Neural progenitor cell (in vitro differentiated cells): ENCODE measurements at places on chromosomes 5 and 9.

- DNase-seq, result peak; percentile 5
Measured at GRCh38 chr9:38761339-38761738, 41.4 kb upstream of the FAM240B start.

GRCh38 chr5:167967494-167968177 lies 323.8 kb upstream of the WWC1 start:
- DNase-seq, result peak; percentile 13

DNA sequence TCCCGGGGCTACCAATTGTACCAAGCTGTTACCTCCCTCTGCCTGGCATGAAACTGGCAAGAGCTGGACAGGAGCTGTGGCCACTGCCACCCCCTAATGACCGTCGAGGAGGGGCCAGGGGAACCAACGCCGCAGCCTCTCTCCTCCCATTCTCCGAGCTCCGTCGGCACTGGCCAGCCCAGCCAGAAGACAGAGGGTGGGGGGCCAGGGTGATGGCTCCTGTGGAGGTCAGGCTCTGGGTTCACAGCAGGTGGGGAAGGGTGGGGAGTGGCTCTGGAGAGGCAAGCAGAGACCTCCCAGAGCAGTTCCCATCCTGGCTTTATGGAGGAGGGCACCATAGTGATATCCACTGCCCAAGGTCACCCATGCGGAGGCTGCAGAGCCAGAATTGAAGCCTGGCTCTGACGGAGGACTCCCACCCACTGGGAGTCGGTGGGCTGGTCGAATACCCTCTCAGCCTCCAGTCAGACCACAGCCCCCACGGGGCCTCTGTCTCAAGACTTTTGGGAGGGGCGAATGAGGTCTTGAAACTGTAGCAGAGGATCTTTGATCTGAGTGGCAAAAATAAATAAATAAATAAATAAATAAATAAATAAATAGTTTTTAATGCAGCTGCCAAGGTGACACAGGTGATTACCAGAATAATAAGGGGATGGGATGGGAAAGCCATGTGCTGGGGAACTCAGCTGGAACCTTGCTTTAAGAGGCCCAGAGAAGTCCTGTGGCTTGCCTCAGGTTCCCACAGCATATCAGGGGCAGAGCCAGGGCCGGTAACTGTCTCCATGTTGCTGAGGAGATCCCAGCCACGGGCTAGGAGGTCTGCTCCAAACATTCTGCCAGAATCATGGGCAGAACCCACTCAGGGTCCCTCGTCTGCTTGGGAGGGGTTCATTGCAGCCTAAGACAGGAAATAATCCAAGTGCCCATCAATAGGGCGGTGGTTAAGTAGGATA lies 42.5 kb upstream of the NEURL1B start:
- DNase-seq, result no peak

DNA sequence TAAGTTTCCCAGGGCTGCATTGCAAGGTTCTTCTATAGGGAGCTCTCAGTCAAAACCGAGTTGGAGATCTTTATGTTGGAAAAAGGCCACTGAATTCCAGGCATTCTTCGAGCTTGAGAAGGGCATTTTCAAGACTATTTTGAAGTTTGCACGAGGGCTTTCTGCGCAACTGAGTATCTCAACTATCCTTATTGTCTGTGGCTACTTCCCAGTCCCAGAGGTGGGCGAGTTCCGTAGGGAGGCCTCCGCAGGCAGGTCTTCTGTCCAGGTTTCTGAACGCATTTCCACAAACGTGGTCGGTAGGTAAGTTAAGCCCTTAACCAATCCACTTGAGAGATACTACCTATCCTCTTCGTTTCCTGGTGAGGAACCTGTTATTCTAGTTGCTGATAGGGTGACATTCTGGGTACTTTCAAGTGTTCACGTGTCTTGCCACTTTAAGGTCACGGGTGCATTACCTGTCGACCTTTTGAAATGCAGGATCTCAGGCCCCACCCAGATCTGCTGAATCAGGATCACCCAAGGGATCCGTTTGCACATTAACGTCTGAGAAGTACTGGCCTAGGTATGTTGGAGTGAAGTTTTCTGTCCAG lies 51.4 kb upstream of the TJP2 start:
- peak; percentile 53 for DNase-seq

DNA sequence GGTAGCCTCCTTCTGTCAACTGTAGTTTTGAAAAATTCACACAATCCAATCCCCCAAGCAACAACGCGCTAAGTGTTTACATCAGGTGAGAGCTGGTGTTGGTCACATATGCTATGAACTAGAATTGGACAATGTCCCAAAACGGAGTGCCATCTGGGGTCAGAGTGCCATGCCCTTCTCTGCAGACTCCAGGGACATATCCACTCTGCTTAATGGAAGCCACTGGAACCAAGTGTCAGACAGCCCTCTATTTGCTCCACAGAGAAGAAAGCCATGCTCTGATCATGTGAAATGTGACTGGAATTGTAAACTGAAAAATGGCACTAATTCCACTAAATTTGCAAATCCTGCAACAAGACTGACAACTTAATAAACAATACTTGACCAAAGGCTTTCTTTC lies 12.2 kb downstream of the ABCA1 start:
- no peak for DNase-seq

- DNase-seq, result no peak
Measured at GRCh38 chr5:94288937-94289336, 329.5 kb downstream of the KIAA0825 start.

- DNase-seq, result no peak
Measured at GRCh38 chr9:8860925-8861324, 1061.3 kb upstream of the DMAC1 start.

GRCh38 chr5:113020461-113021273 lies 44.1 kb downstream of the DCP2 start:
- DNase-seq, result no peak

DNA sequence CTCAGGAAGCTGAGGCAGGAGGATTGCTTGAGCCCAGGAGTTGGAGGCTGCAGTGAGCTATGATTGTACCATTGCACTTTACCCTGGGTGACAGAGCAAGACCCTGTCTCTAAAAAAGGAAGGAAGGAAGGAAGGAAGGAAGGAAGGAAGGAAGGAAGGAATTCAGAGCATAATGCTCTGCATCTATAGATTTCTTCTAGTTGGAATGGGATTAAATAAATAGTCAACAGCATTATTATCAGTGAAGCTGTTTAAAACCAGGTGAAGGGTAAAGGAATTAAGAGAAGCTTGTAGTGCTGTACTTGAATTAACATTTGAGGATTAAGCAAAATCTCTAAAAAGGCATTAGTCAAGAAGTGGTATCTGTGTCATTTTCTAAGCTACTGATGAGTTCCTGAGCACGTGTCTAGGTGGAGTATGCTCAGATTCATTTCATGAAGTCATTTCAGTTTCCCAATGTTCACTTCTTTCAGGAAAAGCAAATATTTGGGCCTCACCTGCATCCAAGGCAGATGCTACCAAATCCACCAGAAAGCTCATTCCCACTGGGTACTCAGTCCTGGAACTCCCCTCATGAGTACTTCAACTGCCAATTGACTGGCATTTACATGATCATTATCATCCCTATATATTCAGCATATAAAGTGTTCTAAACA lies 8.4 kb downstream of the PDE6A start:
- DNase-seq, result no peak

DNA sequence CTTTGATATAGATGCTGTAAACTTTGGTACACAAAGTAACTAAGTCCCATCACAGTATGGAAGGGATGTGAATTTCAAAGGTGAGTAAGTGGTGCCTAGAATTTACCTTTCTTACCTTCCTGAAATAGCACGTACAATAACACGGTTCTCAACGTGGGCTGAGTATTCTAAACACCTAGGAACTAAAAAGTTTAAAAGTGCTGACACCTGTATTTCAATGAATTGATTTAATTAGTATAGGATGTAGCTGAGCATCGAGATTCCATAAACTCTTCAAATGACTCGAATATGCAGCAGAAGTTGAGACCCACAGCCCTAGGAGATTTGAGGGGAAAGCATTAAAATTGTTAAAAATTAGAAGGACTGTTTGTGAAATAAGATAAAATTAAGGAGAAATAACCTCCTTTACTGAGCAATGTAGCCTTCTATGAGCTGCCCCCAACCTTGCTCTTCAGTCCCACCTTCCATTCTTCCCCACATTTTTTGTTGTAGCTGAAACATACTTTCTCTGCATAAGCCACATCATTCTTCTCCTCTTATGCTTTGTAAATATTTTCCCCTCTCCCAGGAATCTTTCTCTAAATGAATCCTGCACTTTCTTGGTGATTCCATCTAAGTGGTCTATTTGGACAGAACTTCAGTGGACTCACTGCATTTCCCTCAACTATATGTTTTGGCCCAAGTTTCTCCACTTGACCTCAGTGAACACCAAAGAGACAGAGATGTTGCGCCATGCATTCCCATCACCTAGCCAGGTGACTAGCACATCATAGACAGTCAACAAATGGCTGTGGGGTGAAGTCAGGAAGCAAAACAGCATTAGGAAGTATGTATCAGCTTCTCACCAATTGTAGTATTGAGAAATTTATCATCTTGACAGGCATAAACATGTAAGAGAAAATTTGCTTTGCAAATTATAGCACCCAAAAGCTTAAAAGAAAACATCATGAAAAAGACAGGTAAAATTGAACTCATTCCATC lies 156.5 kb upstream of the TAS2R1 start:
- no peak for DNase-seq

DNA sequence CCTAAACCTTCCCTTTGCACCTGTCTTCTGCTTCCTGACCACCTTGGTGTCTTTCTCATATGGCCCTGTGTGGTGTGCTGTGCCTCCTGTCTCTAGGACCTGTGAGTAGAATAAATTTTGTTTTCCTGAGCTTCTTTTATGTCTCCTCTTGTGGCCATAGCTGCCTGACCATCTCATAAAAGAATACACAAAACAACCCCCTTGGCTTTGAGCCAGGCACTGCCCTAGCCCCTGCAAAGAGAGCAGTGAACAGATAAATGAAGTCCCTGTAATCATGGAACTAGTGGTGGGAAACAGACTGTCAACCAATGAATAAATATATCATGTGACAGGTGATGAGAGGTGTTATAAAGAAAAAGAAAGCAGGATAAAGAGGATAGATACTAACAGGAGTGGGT lies 485.1 kb downstream of the CSNK1G3 start:
- DNase-seq, result no peak

- no peak for DNase-seq
Measured at GRCh38 chr5:111892949-111893348, 136.0 kb upstream of the NREP start.

- DNase-seq, result no peak
Measured at GRCh38 chr9:125842242-125842641, 95.1 kb downstream of the PBX3 start.

DNA sequence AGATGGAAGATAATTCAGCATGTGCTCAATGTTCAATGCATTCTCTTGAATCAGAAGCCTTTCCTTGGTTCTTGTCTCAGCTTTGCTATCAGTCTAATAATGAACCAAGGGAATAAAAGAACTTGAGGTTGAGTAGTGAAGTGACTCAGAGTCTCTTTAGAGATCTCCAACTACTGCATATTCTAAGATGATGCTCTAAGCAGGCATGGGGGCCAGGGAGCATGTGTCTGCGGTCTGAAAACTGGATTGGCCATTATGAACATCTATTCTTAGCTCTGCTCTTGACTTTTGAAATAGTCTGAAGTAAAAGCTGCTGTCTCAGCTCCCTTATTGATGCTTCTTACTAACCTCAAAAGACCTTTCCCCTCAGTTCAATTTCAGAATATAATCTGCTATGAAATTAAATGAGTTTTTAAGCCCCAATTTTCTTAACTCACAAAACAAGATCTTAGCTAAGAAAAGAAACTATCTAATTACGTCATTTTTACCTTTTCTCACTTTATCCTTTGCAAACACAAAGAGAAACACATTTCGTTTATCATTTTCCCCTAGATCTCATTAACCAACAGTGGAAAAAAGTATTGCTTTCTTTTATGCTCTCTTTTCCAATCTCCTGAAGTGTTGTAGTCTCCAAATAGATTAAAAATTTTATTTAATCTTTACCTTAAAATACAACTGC lies 44.8 kb downstream of the PLCXD3 start:
- DNase-seq, result no peak

GRCh38 chr9:97694769-97695168 lies 2.4 kb downstream of the XPA start:
- no peak for DNase-seq

- no peak for DNase-seq
Measured at GRCh38 chr9:75372499-75373268, 284.4 kb downstream of the OSTF1 start.

DNA sequence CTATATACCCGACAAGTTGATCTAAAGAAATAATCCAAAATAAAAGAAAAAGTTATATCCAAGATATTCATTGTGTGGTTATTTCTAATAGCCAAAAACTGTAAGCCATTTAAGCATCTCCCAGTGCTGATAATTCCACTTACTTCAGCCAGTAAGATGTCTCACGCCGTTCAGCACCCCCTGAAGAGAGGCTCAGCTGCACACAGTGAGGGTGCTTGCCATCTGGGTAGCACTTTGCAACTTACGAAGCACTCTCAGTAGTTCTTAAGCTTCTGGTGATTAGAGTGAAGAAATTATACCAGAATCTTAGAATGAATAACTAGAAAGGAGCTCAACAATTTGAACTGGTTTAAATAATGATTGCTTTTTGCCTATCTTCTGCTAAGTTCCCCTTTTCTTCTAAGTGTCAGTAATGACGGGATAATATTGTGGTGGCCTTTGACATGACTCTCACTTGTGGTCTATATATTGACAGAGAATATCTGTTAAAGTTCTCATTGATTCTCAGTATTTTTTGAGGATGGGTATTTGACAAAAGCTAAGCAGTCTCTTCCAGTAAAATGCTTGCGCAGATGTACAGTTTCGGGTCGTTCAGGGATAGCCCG lies 26.2 kb upstream of the LTC4S start:
- DNase-seq, result no peak

DNA sequence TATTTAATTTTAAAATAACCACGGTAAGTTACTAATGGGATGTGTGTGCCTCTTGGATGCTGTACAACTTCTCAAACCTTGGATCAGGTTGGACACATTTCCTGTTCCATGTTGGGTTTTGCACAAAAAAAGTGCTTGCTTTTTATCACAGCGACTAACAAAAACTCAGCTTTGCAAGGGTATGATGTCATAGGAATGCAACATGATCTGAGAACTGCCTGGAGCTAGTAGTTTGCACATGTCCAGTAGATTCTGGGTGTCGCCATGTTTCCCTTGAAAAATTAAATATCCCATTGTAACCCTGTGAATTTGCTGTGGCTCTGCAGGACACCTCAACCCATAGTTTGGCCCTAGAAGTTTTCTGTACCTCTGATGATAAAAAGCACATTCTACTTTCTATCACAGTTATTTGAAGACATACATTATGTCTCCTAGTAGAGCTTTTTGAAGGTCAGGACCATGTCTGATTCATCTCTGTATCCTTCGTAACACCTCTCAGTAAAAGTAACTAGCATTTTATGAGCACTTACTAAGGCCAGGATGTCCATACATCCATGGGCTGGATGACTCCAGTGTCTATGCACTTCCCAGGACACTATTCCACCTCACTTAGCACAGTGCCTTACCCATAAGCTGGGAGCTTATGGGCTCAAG lies 11.5 kb upstream of the FRMPD1 start:
- DNase-seq, result no peak

GRCh38 chr5:151132963-151133362 lies 24.6 kb downstream of the ANXA6 start:
- no peak for DNase-seq
